ENCODE measurements at places on chromosomes 6 and 20. TPM values are rescaled to one million over a fixed set of nuclear protein-coding genes. Genes with fewer than 3 reads are reported as not detected.

PNLDC1 gene
- 0.13 TPM for polyA plus RNA-seq

BPIFB4 gene
- polyA plus RNA-seq = not detected

FAM184A gene
- 6.9 TPM for polyA plus RNA-seq

ALDH8A1 gene
- polyA plus RNA-seq = 37.3 TPM

SRSF3 gene
- 609 TPM for polyA plus RNA-seq

KCNB1 gene
- 0.57 TPM for polyA plus RNA-seq

GPX6 gene
- polyA plus RNA-seq = not detected

ADGB gene
- polyA plus RNA-seq = 0.95 TPM

HLA-DOB gene
- 0.31 TPM for polyA plus RNA-seq

MMP24 gene
- 1.8 TPM for polyA plus RNA-seq

PSORS1C2 gene
- not detected for polyA plus RNA-seq

MAFB gene
- polyA plus RNA-seq = 143 TPM

NUP153 gene
- 52.4 TPM for polyA plus RNA-seq

CALHM6 gene
- polyA plus RNA-seq = 5.1 TPM

SSR1 gene
- polyA plus RNA-seq = 135 TPM

PTCRA gene
- polyA plus RNA-seq = 0.23 TPM

TTPAL gene
- 14.3 TPM for polyA plus RNA-seq

PKHD1 gene
- 26.8 TPM for polyA plus RNA-seq

EPPIN gene
- polyA plus RNA-seq = 0.47 TPM

DNAAF9 gene
- 24.9 TPM for polyA plus RNA-seq

ULBP3 gene
- polyA plus RNA-seq = 13.4 TPM

FGD2 gene
- polyA plus RNA-seq = 2.1 TPM

UBD gene
- 0.69 TPM for polyA plus RNA-seq

RPP21 gene
- 32.5 TPM for polyA plus RNA-seq

HMGCLL1 gene
- 1.5 TPM for polyA plus RNA-seq

OOEP gene
- 0.79 TPM for polyA plus RNA-seq

NPBWR2 gene
- polyA plus RNA-seq = not detected

HELZ2 gene
- 12.9 TPM for polyA plus RNA-seq

TINAG gene
- polyA plus RNA-seq = 29.8 TPM

THEMIS gene
- polyA plus RNA-seq = not detected

SRSF6 gene
- 438 TPM for polyA plus RNA-seq

SIRPD gene
- polyA plus RNA-seq = 0.09 TPM

TULP4 gene
- polyA plus RNA-seq = 17.6 TPM

RNF182 gene
- polyA plus RNA-seq = 3.0 TPM

BFSP1 gene
- 3.3 TPM for polyA plus RNA-seq

NANP gene
- 5.4 TPM for polyA plus RNA-seq

GPX5 gene
- not detected for polyA plus RNA-seq

NRSN1 gene
- polyA plus RNA-seq = 0.44 TPM

FRS3 gene
- polyA plus RNA-seq = 6.0 TPM

SMIM8 gene
- polyA plus RNA-seq = 26.6 TPM

SEL1L2 gene
- not detected for polyA plus RNA-seq

SPATA25 gene
- 9.4 TPM for polyA plus RNA-seq
